ENCODE measurements at places on chromosomes 4 and X.
A peak's percentile ranks its signal among the peaks of the same experiment; 100 is the strongest.

DNA sequence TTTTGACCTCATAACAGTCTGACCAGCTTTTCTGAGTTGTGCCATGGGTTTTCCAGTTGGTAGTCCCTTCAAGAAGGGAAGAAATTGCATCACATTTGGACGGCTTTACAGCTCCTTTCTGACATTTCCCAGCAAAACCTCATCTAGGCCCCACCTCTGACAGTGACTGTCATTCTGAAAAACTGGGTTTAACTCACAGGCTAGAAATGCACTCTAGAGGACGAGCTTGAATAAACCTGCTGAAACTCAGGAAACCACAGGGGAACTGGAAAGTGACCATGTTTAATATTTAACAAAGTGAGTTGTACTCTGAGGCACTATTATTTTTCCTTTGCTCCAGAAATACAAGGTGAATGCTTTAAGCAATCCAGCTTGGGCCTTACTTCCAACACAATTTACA is 434.3 kb upstream of the RASGEF1B start:
- peak; percentile 11 for DNase-seq

GRCh38 chrX:8647176-8647575 is 84.8 kb downstream of the ANOS1 start:
- no peak for DNase-seq

GRCh38 chr4:86508436-86508835 is 85.7 kb upstream of the PTPN13 start:
- DNase-seq: no peak

- no peak for DNase-seq
Measured at GRCh38 chr4:123421937-123422781, 25.6 kb downstream of the SPRY1 start.

- DNase-seq: no peak
Measured at GRCh38 chr4:177489471-177490246, 47.4 kb upstream of the AGA start.

- no peak for DNase-seq
Measured at GRCh38 chr4:15286041-15286440, 141.8 kb upstream of the C1QTNF7 start.

DNA sequence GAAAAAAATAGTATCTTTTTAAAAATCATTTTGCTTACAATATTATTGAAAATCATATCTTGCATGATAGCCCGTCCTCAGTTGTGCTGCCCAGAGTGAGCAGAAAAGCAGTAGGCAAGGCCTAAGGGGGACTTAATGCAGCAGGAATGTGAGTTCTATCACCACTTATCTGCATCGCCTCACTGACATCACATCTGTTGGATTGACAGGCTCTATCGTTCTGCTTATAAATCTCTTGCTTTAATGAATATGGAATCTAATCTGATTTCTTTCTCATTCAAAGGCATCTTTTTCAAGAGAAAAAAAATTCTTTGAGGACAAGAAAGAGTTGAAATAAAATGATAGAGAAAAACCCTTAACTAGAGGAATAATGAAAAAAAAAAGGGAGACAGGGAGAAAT is 249.9 kb downstream of the PAPSS1 start:
- no peak for DNase-seq

GRCh38 chrX:55702671-55703070 is 14.9 kb upstream of the RRAGB start:
- DNase-seq: peak; percentile 21

GRCh38 chr4:93825551-93826216 is 2.9 kb upstream of the ATOH1 start:
- no peak for DNase-seq

GRCh38 chr4:139559089-139559479 is 3.1 kb upstream of the SETD7 start:
- no peak for DNase-seq

GRCh38 chr4:1401409-1402020 is 4.7 kb downstream of the NKX1-1 start:
- no peak for DNase-seq

GRCh38 chr4:159390648-159391047 is 287.8 kb downstream of the RAPGEF2 start:
- DNase-seq: peak; percentile 68

- DNase-seq: peak; percentile 12
Measured at GRCh38 chr4:82230306-82230705, 143.5 kb downstream of the HNRNPD start.

DNA sequence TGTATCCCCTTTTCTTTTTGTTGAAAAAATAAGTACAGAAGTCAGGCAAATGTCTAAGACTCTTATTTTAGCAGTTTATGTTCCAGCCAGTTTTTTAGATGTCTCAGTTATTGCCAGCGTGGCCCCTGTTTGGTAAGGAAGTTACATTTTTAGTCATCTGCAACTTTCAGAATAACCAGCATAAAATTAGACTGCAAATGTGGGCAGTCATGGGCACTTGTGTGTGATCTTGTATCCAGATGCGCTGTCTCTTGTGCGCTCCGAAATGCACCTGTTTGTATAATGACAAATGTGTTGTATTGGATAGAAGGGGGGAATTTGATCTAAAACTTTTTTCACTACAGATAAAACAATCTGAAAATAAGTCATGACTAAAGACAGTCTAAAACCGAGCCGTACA is 44.3 kb upstream of the CLCN4 start:
- DNase-seq: no peak

GRCh38 chrX:93120805-93121204 is 552.6 kb downstream of the NAP1L3 start:
- no peak for DNase-seq

GRCh38 chr4:86938771-86939520 is 4.1 kb downstream of the AFF1 start:
- DNase-seq: no peak

DNA sequence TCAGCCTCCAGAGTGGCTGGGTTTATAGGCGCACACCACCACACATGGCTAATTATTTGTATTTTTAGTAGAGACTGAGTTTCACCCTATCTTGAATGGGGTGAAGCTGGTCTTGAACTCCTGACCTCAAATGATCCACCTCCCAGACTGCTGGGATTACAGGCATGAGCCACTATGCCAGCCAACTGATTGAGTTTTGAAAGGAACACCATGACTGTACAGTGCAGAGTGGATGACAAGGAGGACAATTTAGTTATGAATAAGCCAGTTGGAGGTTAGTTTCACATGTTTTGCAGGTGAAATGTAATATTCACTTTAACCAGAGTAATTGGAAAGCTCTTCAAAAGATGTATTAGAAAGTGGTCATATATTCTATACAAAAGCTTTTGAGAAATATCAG is 60.8 kb downstream of the PCDH18 start:
- DNase-seq: no peak

DNA sequence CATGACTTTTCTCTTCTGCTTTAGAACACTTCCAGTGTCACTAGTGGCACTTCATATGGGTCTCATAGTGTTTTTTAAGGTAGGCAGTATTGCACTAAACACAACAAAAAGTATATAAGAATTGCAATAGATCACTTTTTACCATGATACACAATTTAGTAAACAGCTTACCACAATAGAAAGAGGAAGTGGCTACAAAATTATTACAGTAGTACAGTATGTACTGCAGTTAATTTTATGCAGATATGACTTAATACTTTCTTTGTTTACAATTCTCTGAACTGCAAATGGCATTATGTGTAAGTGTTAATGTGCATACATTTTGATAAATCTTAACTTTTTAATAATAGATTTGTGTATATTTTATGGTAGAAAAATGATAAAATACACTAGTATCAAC is 157.3 kb downstream of the RRAGB start:
- DNase-seq: no peak

DNA sequence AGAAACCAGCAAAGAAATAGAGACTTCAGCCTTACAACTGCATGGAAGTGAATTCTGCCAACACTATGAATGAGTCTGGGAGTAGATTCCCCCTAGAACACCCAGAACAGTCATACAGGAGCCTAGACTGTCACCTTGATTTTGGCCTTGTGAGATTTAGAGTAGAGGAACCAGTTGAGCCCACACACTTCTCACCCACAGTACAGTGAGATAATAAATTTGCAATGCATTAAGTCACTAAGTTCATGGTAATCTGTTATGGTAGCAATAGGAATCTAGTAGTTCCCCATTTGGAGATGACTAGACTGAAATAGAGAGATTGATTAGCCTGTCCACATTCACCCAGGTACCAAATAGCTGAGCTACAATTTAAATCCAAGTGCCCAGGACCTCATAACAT is 59.0 kb downstream of the FAM13A start:
- DNase-seq: no peak

- no peak for DNase-seq
Measured at GRCh38 chrX:112669824-112670223, 9.9 kb downstream of the LHFPL1 start.

DNA sequence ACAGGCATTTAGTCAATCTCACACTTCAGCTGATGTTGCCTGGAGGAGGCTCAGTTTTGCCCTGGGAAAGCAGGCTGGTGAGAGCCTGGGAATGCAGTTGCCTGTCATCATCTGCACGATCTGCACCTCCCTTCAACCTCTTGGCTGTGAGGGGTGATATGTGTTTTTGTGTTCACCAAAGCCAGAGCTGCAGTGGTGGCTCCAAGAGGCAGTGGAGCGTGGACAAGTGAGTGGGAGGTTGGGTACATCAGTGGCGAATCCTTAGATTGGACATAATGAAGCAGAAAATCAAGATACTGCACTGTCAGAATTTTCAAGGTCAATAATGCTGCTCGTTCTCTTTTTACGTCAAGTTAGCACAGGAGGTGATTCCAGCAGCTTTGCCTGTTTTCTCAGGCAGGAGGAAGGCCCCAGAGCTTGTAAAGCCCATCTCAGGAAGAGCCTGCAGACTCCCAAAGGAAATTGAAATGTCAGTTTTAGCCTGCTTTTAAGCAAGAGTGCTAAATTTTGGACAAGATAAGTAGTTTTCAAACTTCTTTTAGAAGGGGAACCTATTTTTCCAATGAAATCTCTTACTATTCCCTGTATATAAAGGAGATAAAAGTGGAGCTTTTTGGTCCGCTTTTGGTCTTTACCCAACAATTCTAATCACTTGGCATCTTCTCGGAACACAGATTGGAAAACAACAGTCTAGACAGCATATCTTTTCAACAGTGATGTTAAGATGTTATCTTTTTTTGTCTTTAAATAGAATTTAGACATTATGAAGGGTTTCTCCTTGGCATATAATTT is 92.8 kb downstream of the FRAS1 start:
- no peak for DNase-seq

DNA sequence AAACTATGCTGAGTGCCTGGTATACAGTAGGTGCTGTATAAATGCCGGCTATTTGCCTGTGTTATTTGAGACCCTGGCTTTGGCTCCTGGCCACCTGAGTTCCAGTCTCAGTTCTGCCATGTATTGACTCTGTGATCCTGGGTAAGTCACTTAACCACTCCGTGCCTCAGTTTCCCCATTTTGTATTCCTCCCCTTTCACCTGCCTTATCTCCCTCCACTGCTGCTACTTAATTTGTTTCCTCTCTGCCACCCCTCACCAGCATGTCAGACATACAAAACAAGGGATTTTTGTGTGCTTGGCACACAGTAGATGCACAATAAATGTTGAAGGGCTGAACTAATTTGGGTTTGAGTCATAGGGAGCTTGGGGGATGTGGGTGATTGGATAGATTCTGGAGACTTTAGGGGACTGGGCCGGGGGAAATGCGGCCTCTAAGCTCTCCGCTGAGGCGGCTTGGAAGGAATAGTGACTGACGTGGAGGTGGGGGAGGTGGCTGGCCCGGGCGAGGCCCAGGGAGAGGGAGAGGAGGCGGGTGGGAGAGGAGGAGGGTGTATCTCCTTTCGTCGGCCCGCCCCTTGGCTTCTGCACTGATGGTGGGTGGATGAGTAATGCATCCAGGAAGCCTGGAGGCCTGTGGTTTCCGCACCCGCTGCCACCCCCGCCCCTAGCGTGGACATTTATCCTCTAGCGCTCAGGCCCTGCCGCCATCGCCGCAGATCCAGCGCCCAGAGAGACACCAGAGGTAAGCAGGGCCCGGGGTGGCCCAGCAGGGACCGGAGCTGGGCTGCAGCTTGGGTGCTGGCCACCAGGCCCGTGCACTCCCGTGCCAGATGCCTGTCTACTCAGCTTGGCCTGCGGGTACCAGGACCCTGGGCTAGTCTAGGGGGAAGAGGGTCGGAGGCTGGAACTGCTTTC is at the start of gene TIMP1:
TIMP1 (plus strand) TSS at position 706 of the 917 bp plus-strand sequence. CDS start 980 bp downstream, outside the sequence.
- DNase-seq: peak; percentile 93

DNA sequence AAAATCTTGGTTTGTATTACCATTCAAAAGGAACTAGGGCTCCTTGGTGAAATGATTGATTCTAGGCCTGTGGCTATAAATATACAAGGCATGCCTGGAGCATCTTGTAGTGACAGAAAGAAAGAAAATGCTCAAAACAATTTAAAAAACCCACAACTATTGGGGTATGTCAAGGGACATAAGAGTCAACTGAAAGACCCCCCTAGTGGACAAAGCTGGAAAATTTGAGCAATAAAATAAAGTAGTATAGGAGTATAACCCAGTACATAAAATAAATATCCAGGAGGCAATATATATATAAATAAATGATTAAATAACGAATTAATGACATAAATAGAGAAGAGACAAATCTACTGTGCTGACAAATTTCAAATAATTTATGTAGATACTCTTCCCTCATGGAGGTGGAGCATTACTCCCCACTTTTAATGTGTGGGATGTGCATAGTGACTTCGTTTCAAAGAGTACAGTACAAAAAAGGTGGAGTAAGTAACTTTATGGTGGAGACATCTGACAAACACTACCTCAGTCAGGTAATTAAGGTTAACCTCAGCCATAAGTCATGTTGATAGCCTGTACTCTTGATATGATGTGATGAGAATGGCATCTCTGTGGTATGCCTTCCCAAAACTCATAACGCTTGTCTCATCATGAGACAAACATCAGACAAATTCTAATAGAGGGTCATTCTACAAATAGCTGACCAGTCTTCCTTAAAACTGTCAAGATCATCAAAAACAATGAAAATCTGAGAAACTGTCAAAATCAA is 185.0 kb upstream of the GLRA2 start:
- peak; percentile 13 for DNase-seq

DNA sequence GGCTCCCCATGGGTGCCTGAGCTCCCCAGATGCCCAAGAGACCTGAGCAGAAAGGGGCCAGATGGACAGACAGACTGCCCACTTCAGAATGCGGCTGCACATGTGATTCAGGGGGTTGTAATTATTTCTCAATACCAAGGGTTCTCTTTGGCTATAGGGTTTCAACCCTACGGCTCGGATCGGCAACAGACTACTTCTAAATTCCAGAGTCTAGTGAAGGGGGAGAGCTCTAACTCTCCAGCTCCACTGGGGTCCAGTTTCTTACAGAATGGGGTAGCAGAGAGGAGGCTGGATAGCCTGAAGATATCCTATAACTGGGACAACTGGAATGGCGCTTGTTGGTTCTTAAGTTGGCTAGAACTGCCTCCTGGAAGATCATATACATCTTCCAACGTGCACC is 136.3 kb downstream of the MGST2 start:
- DNase-seq: no peak

GRCh38 chr4:1044469-1045192 is 33.2 kb downstream of the FGFRL1 start:
- DNase-seq: no peak

GRCh38 chrX:24423960-24424359 is 41.1 kb upstream of the PDK3 start:
- no peak for DNase-seq
